ENCODE measurements at places on chromosomes 6 and 20.

DNA sequence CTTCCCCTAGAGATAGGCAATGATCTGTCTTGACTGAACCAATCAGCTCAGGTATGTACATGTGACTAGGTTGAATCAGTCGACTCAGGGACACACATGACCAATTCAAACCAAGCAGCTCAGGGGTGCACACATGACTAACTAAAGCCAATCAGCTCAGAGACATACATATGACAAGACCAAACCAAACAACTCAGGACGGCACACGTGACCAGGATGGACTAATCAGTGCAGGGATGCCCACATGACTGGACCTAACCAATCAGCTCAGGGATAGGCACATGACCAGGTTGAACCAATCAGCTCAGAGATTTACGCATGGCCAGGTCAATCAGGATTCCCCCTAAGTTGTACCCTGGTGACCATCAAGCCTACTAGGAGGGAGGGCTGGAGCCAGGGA, 310.3 kb downstream of the CDH26 start:
- no peak for DNase-seq

DNA sequence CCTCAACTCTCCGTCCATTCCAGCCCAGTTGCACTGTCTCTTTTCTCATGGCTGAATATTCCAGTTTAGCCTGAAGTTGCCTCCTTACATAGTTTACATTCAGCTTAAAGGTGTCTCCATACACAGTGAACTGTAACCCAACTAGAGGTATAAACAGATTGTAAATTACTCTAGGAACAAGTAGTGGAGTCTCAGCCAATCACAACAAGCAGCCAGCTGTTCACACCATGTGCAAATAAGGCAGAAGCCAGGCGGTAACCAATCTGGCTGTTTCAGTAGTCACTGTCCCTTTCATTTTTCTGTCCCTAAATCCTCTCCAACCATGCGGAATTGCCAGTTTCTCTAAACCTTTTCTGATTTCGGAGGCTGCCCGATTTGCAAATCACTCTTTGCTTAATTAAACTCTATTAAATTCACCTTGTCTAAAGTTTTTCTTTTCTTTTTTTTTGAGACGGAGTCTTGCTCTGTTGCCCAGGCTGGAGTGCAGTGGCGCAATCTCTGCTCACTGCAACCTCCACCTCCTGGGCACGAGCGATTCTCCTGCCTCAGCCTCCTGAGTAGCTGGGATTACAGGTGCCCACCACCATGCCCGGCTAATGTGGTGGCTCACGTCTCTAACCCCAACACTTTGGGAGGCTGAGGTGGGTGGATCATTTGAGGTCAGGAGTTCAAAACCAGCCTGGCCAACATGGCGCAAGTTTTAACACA, 37.6 kb upstream of the GFOD1 start:
- no peak for DNase-seq

- DNase-seq: no peak
Measured at GRCh38 chr6:45746046-45746445, 269.6 kb downstream of the CLIC5 start.

GRCh38 chr6:38137608-38138265, 318.2 kb downstream of the ZFAND3 start:
- DNase-seq: no peak

DNA sequence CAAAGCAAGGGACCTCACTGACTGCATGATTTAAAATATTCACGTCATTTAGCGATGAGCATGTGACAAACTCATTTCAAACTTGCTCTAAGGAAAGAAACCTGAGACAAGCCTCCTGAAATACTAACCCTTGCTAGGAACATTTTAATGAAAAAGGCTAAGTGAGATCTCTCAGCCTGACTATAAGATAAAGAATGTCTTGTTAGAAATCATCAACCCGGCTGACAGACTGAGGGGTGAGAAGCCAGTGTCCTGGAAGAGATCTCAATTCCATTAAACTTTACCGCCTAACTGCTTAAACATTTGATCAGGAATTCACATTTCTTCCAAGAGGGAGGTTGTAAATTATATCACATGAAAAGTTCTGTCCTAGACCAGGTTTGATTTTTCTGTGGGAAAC, 274.8 kb upstream of the EXOC2 start:
- DNase-seq: no peak

GRCh38 chr20:48186447-48186846, 401.2 kb upstream of the SULF2 start:
- no peak for DNase-seq

GRCh38 chr6:169661391-169661756, 40.5 kb downstream of the WDR27 start:
- no peak for DNase-seq

- DNase-seq: no peak
Measured at GRCh38 chr6:156352861-156353260, 424.3 kb upstream of the ARID1B start.

GRCh38 chr6:14765106-14765505, 480.8 kb upstream of the JARID2 start:
- DNase-seq: no peak

DNA sequence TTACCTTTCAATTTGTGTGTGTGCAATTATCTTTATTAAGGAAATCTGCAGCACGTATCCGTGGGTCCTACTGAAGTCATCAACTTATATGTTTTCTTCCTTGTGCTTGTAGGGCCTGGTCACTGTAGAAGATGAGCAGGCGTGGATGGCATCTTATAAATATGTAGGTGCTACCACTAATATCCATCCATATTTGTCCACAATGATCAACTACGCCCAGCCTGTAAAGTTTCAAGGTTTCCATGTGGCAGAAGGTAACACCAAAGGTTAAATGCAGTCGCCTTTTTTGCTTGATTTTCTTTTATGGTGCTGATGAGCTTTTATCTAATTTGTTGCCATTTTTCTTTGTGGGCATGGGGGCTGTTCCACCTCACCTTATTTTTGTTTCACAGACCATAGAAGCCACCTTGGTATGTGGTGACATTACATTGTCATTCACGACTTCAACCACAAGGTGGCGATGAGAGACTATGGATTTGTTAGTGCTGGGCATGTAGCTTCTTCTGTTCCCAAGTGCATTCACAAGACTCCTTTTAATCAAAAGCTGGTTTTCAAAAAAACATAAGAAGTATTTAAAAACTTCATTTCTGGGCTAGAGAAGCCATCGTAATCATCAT, 106.5 kb upstream of the LAMP5 start:
- peak; percentile 51 for DNase-seq

GRCh38 chr6:83852528-83853177, 507 bp upstream of the RIPPLY2 start:
- no peak for DNase-seq

DNA sequence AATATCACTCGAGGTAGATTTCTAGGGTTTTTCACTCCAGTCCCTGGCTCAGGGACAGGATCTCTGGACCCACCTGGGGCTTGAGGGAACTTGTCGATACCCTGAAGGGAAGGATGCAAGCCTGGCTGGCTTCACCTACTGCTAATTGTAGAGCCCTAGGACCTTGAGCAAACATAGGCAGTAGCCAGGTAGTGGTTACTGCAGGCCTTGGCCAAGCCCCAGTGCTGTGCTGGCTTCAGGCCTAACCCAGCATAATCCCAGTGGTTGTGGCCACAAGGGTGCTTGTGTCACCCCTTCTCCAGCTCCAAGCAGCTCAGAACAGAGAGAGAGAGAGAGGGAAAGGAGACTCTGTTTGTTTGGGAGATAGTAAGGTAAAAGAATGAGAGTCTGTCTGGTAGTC, 5.8 kb upstream of the MCM9 start:
- DNase-seq: no peak

GRCh38 chr20:38195521-38195920, 30.5 kb upstream of the TGM2 start:
- no peak for DNase-seq

DNA sequence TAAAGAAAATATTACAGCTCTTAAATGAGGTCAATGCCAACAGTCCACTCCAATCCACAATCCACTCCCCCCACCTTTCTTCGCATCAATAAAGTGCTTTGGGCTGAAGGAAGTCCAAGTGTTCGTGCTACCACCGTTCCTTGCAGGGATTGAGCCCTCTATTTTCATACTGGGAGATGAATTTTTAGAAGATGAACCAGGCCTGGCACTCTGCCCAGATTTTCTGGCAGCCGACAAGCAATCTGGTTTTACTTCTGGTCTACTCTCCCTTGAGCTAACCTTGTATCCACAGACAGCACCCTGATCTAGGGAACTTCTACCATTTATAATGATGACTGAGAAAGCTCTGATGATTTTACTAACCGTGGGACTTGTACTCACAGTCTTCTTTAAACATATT, 72.3 kb downstream of the BTBD9 start:
- no peak for DNase-seq

GRCh38 chr6:135798751-135799515, 52.6 kb upstream of the PDE7B start:
- DNase-seq: no peak

- no peak for DNase-seq
Measured at GRCh38 chr6:100153636-100154275, 159.7 kb upstream of the MCHR2 start.

GRCh38 chr6:30510419-30511168, 21.3 kb downstream of the HLA-E start:
- DNase-seq: no peak

DNA sequence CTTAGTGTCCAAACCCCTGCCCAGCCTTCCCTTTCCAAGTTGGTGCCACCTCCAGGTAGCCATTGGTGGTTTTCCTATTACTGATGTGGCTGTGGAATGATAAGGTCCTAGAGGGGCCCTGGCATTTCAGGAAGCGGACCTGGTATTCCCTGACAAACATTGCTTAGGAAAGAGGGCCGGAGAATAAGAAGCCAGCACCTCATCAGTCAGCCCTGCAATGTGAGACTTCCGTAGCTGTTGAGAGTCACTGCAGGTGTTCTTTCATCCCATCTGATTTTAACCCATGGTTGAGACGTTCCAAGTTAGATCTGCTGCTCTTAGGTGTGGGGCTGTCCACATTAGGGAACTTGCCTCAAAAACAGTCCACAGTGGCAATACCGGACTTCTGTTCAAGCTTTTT, 14.8 kb upstream of the NPEPL1 start:
- no peak for DNase-seq

- DNase-seq: no peak
Measured at GRCh38 chr6:10624836-10625235, 69.6 kb downstream of the C6orf52 start.

DNA sequence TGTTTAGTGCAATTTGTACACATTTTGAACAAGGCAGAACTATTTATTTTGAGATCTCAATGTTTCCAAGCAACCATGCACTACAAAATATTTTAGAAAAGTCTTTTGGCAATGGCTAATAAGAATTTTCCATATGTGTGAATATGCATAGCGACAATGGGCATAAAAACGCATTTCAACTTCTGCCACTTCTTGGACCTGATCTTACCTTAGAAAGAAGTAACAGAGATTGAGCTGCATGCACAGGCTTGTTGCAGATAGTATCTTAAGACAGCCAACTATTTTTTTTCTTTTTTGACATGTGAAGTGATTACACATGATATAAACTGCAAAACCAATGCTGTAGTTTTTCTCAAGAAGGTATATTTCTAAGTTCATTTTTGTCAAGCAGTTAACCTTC, 210.4 kb upstream of the PHACTR1 start:
- no peak for DNase-seq

- peak; percentile 30 for DNase-seq
Measured at GRCh38 chr20:5000263-5001173, 792 bp downstream of the SLC23A2 start.

DNA sequence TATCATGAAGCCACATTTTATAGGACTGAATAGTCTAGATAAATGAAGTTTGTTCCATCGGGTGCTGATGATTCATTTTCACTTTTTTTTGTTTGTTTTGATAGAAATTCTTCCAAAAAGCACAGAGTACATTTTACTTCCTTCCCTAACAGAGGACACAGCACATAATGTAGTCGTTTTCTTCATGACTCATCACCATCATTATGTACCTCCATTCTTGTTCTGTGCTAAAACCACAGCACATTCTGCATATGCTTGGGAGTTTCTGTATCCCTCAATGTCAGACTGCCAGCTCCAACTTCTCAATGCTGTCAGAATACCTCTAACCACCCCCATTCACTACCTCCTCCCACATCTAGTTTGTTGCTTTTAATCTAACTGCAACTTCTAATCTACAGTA, 1004.9 kb upstream of the ADGRB3 start:
- no peak for DNase-seq

DNA sequence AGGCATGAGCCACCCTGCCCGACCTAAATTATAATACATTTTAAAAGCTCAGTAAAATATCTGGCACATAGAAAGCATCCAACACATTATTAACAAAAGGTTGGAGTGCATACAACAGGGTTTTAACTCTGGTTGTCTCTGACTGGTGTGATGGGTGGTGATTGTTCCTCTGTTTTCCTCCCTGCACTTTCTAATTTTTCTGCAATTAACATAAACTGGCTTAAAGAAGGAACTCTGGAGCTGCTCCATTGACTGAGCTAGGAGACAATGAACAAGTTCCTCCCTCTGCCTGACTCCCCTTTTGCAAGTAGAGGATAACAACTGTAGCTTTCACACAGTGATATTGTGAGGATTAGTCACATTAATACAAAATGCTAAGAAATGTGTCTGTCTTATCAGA, 48.5 kb upstream of the SIRPG start:
- DNase-seq: no peak

DNA sequence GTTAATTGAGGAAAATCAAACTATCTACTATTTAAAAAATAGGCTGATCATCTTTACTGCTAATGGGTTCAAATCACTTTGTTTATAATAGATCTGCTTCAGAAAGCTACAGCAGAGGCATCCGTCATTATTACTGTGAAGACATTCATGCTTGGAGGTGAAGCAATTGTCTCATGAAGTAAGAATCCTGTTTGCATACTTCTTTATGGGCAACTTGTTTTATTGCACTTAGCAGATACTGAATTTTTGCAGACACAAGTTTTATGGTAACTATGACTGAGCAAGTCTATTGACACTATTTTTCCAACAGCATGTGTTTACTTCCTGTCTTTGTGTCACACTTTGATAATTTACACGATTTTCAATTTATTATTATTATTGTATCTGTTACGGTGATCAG, 573.9 kb downstream of the RFPL4B start:
- DNase-seq: no peak

GRCh38 chr6:122752459-122752858, 27.1 kb upstream of the FABP7 start:
- no peak for DNase-seq

DNA sequence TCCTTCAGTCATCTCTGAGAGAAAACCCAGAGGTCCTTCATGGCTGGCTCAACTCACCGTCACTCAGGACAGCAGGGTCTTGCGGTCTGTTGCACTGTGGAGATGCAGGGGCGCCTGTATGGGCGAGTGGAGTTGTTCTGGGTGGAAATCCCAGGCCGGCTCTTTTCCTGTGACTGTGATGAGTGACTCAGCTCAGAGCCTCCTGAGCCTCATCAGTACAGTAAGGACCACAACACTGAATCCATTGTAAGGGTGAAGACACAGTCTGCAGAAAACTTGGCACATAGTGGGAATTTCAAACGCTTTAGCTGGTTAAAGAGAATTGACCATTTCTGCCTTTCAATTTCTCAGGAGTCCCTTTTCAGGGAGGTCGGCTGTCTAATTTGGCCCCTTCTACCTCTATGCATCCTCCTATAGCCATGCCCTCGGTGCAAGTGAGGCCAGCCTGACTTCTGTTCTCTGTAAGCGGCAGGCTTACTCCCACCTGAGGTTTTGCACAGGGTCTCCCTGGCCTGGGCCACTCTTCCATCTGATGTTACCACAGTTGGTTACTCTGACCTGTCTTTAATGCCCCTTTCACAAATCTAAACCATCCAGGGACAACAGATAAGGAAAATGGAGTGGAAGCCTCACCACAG, 35.5 kb upstream of the TBXT start:
- DNase-seq: no peak

All from activated T-cell treated with anti-CD3 and anti-CD28 coated beads, Interleukin-2, amount 50 U/mL, for 72 hours (primary cell).